ENCODE measurements at places on chromosomes 6 and 20. TPM values are rescaled to one million over a fixed set of nuclear protein-coding genes. Genes with fewer than 3 reads are reported as not detected.
A peak's percentile ranks its signal among the peaks of the same experiment; 100 is the strongest.

GRCh38 chr6:137219664-137220252 lies 573 bp upstream of the IFNGR1 start:
- H3K4me1 ChIP-seq = no peaks in the 10 kb centered on the region
- no peaks in the 10 kb centered on the region for H3K36me3 ChIP-seq
- H3K27me3 ChIP-seq = no peaks in the 10 kb centered on the region

Gene ME1
- 15.4 TPM for total RNA-seq

DNA sequence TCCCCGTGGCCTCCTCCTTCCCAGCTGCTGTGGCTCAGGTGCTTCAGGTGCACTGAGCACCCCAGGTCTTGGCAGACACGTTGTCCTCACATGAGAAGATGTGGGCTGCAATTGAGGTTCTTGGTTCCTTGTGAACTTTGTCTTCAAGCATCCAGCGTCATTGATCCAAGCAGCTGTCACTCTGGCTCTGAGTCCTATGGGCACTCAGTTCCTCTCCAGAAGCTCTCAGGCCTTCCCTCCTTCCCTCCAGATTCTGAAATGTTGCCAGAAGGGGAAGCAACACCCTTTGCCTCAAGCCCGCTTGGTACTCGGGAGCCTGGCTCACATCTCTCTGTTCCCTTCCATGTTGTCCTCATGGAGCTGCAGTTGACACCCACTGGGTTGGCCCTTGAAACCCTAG lies 8.4 kb upstream of the MRGBP start:
- H3K4me3 ChIP-seq = no peak overlapping the region
- H3K27me3 ChIP-seq = no peaks in the 10 kb centered on the region
- H3K4me1 ChIP-seq = no peaks in the 10 kb centered on the region
- H3K36me3 ChIP-seq = no peaks in the 10 kb centered on the region

Gene TNF
- not detected for total RNA-seq

- H3K36me3 ChIP-seq = peaks cover 19% of the 10 kb centered on the region
- H3K4me1 ChIP-seq = no peaks in the 10 kb centered on the region
- H3K27me3 ChIP-seq = no peaks in the 10 kb centered on the region
- H3K27ac ChIP-seq = peak overlapping the region; percentile 96
- H3K4me3 ChIP-seq = peak overlapping the region; percentile 98
Observed at GRCh38 chr6:28896505-28897368, 27.0 kb downstream of the TRIM27 start.

- DNase-seq = peak; percentile 97
- no peak within 1 kb of the TSS for H3K27ac ChIP-seq
- H3K4me1 ChIP-seq = peaks cover 5% of the 10 kb centered on the region
- H3K36me3 ChIP-seq = peaks cover 16% of the 10 kb centered on the region
Observed at GRCh38 chr6:86937219-86938079, at the start of gene HTR1E. HTR1E (plus strand) TSS chr6:86937528; CDS start chr6:87015335, 77,807 bp downstream.

Gene LTA
- not detected for total RNA-seq

DNA sequence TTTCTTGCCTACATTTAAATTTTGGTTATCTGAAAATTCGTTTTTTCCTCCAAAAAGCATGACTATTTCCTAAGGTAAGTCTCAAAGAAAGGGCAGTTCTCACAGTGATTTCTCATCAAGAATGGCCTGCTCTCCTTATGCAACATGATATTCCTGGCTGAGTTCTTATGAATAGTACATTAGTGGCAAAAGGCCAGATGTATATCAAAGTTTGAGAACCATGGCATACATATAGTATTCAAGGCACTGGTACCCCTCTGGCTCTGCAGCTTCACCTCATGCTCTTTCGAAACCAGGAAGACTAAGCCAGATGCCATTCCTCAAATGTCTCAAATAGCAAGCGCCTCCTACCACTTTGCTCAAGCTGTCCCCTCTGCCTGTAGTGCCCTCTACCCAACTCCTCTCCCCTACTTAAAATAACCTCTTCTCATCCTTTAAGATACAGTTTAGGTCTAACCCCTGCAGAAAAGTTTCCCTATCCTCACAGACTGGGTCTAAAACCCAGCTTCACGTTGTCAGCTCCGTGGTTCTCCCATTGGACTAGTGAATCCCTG lies 280.3 kb downstream of the HACE1 start:
- peak; percentile 48 for DNase-seq
- H3K4me1 ChIP-seq = no peaks in the 10 kb centered on the region
- no peaks in the 10 kb centered on the region for H3K27me3 ChIP-seq
- H3K27ac ChIP-seq = no peak overlapping the region
- no peaks in the 10 kb centered on the region for H3K36me3 ChIP-seq

DNA sequence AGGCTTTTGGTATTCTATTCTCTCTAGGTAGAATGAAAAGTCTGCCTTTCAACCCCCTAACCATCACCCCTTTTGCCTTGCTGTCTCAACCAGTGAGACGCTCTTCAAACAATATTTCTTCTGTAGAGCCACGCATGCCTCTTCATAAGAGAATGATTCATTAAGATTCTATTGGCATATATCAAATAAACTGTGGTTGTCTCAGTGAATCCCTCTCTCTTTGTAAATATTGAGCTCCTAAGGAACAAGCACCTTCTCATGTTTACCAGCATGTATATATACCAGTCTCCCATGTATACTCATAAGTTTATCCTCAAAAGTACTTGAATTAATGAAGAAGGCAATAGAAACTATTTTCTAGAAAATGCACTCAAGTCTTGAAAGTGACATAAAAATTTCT lies 90.6 kb downstream of the HAO1 start:
- H3K36me3 ChIP-seq = no peaks in the 10 kb centered on the region
- H3K4me3 ChIP-seq = no peak overlapping the region
- H3K27me3 ChIP-seq = no peaks in the 10 kb centered on the region
- no peak overlapping the region for H3K27ac ChIP-seq

GRCh38 chr6:158939255-158940159 lies 60.5 kb downstream of the RSPH3 start:
- H3K27me3 ChIP-seq = no peaks in the 10 kb centered on the region
- no peak overlapping the region for H3K4me3 ChIP-seq
- H3K27ac ChIP-seq = no peak overlapping the region
- no peaks in the 10 kb centered on the region for H3K4me1 ChIP-seq
- H3K36me3 ChIP-seq = no peaks in the 10 kb centered on the region
- peak; percentile 88 for DNase-seq

- H3K27ac ChIP-seq = no peak overlapping the region
- no peak for DNase-seq
- no peak overlapping the region for H3K4me3 ChIP-seq
- H3K4me1 ChIP-seq = no peaks in the 10 kb centered on the region
Observed at GRCh38 chr20:62291251-62292066, 11.3 kb upstream of the ADRM1 start.

Gene CYP39A1
- 3.9 TPM for total RNA-seq

- H3K36me3 ChIP-seq = no peaks in the 10 kb centered on the region
- no peak overlapping the region for H3K27ac ChIP-seq
- DNase-seq = no peak
- H3K27me3 ChIP-seq = no peaks in the 10 kb centered on the region
- no peaks in the 10 kb centered on the region for H3K4me1 ChIP-seq
Observed at GRCh38 chr6:139909992-139910391, 535.5 kb upstream of the CITED2 start.

- peaks cover 13% of the 10 kb centered on the region for H3K4me1 ChIP-seq
- peak; percentile 75 for DNase-seq
- H3K27me3 ChIP-seq = no peaks in the 10 kb centered on the region
Observed at GRCh38 chr6:143698759-143699429, 21.1 kb downstream of the PHACTR2 start.

DNA sequence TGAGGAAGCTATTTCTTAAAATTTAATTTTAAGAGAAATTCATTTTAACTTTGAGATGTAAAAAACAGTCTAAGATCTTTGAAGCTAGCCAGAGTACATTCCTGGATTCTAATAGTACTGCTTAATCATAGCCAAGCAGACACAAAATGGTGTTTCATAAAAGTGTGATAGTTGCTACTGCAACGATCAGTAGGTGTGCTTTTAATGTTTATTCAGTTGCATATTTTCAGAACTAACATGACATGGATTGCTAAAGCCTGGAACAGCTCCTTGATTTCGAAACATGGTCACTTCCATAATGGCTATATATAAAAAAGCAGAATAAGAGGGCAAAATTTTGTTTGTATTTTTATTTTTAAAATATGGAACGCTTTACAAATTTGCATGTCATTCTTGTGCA lies 35.5 kb downstream of the SESN1 start:
- H3K36me3 ChIP-seq = no peaks in the 10 kb centered on the region
- no peaks in the 10 kb centered on the region for H3K27me3 ChIP-seq
- H3K4me3 ChIP-seq = no peak overlapping the region
- no peak overlapping the region for H3K27ac ChIP-seq

DNA sequence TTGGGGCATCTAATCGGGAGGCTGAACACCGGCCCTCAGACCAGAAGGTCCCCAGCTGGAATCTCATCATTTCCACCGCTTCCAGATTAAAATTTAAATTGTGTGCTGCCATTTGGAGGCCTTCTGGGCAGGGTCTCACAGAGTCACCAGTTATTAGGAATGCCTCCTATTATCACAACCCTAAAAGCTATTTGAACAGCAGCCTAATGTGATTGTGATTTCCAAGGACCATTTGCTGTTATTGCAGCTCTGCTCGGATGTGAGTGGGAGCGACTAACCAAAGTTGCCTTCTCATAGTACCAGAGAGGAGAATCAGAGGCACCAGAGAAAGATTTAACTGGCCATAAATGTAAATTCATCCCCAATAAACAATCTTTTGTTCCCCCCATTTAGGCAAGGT lies 277.3 kb downstream of the RNF144B start:
- H3K36me3 ChIP-seq = no peaks in the 10 kb centered on the region
- no peaks in the 10 kb centered on the region for H3K27me3 ChIP-seq
- no peak overlapping the region for H3K27ac ChIP-seq
- H3K4me1 ChIP-seq = no peaks in the 10 kb centered on the region
- no peak overlapping the region for H3K4me3 ChIP-seq

DNA sequence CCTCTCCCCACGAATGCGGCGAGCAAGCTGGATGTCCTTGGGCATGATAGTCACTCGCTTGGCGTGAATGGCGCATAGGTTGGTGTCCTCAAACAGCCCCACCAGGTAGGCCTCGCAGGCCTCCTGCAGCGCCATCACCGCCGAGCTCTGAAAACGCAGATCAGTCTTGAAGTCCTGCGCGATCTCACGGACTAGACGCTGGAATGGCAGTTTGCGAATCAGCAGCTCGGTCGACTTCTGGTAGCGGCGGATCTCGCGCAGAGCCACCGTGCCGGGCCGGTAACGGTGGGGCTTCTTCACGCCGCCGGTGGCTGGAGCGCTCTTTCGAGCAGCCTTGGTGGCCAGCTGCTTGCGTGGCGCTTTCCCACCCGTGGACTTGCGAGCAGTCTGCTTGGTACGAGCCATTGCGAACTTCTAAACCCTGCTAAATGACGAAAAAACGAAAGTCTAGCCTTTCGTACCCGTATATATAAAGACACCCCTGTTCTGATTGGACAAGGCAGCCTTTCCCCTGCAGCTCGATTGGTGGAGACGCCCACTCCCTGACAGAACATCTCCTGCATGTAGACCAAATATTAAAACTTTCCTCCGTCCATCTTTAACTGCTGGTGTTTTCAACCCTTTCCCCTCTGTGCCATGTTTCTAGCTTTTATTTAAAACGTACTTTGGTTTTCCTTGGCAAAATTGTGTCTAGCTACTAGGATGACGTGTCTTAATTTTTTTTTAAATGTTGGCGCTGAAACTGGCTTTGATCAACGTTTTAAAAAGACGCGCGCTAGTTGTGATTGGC lies 109.8 kb downstream of the HFE start:
- H3K36me3 ChIP-seq = no peaks in the 10 kb centered on the region
- DNase-seq = peak; percentile 90
- H3K27ac ChIP-seq = peak overlapping the region; percentile 84
- no peaks in the 10 kb centered on the region for H3K27me3 ChIP-seq
- H3K4me3 ChIP-seq = peak overlapping the region; percentile 95

DNA sequence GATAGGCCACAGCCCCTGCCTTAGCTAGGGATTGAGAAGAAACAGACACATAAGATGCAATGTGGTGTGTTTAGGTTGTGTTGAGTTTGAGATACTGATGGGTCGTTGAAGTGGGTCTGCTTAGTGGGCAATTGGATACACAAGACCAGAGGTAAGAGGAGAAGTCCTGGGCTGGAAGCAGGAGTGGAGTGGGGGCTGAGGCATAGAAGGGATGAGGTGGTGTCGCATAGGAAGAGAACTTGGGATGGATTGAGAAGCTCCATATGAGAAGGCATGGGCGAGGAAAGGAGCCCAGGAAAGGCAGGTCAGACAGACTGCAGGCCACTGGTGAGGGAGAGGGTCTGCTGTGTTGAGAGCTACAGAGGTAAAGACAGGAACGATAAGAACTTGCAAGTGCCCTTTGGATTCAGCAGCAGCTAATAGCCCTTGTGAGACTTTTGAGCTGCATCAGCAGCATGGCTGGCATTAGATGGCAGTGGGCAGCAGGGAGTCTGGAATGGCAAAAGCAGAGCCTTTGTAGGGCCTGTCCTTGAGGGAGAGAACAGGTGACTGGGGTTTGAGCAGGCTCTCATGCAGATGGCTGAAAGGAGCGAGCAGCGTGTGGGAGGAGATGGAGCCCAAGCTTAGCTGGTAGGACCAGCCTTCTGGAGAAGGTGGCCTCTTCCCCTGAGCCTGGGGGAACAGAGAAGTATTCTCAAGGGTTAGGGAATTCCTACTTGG lies 33.2 kb downstream of the PLCG1 start:
- H3K27ac ChIP-seq = no peak overlapping the region
- peaks cover 12% of the 10 kb centered on the region for H3K4me1 ChIP-seq
- H3K36me3 ChIP-seq = peaks cover 83% of the 10 kb centered on the region

Gene ADGRB3
- 1.8 TPM for total RNA-seq

GRCh38 chr6:99606656-99607415 lies at the start of gene PRDM13:
PRDM13 (plus strand) TSS chr6:99606833; CDS start chr6:99607035, 202 bp downstream.
- no peaks in the 10 kb centered on the region for H3K36me3 ChIP-seq
- peak; percentile 82 for DNase-seq
- no peak within 1 kb of the TSS for H3K4me3 ChIP-seq
- H3K27ac ChIP-seq = no peak within 1 kb of the TSS
- H3K27me3 ChIP-seq = peaks cover 100% of the 10 kb centered on the region

- H3K36me3 ChIP-seq = no peaks in the 10 kb centered on the region
- peak within 1 kb of the TSS; percentile 86 for H3K4me3 ChIP-seq
- H3K27ac ChIP-seq = no peak within 1 kb of the TSS
- DNase-seq = peak; percentile 88
- H3K27me3 ChIP-seq = no peaks in the 10 kb centered on the region
Observed at GRCh38 chr6:73262671-73263569, at the start of gene KHDC1. KHDC1 (minus strand) TSS chr6:73263196; CDS start chr6:73242517, 20,679 bp downstream.

DNA sequence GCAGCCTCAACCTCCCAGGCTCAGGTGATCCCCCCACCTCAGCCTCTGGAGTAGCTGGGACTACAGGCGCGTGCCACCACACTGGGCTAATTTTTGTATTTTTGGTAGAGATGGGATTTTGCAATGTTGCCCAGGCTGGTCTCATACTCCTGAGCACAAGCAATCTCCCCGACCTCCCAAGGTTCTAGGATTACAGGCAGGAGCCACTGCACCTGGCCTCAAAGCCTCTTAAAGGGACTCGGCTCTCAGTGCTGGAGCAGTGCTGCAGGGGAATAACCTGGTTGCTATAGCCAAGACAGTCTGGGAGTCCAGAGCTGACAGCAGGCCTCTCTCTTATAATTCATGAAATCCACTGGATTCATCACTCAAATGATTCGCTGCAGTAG lies 17.0 kb downstream of the GHRH start:
- DNase-seq = no peak
- no peaks in the 10 kb centered on the region for H3K27me3 ChIP-seq
- H3K4me1 ChIP-seq = peaks cover 3% of the 10 kb centered on the region
- peak overlapping the region; percentile 93 for H3K27ac ChIP-seq
- peaks cover 51% of the 10 kb centered on the region for H3K36me3 ChIP-seq
